ENCODE measurements at places on chromosomes 11 and 22.

DNA sequence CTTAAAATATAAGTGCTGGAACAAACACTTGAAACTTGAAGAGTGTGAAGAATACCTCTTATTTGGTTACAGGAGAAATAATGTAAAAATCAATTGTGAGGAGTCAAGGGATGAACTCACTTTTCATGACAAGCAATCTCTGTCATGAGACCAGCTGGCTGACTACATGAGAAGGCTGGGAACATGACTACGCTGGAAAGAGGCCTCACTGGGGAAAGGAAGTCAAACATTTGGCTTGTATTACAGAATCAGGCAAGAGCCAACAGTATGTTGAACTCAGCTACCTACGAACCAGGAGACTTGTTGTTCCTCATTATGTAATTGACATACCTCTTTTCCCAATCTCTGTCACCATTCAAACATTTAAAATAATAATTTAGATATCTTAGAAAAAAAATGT is 14.4 kb downstream of the DCDC1 start:
- DNase-seq = no peak

DNA sequence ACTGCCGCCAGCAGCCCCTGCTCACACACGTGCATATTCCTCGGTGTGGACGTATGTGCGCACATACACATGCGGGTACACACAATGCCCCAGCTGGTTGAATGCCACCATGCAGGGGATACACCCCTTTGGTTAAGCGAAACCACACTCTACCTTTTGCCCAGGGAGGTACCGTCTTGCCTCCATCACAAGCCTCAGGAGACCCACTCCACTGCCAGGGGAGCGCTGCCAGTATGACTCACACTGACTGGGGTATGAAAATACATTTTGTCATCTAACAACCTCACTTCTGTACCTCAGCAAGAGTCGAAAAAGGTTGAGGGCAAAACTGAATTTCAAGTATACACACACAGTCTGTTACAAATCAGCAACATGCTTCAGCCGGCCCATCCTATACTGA is 39.4 kb downstream of the TMEM45B start:
- DNase-seq = no peak

- DNase-seq = no peak
Measured at GRCh38 chr22:48748113-48748859, 1079.4 kb downstream of the BRD1 start.

DNA sequence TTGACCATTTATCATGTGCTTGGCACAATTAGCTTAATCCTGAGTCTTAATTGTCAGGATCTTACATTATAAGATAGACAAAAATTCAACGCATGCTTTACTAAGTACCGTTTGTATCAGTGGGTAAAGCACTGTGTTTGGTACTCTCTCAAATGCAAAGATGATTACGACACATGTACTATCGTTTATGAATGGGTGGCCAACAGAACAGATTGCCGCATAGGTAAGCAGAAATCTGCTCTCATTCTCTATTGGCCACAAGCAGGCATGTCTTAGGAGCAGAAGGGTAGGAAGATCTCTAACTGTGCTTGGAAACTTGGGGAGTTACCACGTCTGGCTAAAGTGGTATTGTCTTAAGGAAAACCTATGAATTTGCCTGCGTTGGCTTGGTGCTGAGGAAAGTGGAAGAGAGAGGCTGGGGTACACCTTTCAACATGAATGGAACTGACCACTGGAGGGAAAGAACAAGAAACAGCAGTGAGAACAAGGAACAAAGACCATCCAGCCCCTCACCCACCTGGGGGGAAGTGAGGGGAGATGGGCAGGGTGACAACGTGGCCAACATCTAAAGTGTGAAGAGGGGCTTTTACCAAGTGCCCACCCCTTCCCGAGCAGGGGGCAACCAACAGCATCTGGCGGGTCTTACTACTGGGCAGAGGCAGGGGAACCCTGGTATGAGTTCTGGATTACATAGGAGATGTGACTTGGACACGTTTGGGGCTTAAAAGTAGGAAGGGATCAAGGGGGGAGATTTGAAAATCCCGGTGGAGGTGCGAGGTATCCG is 1.0 kb upstream of the TUBA8 start:
- DNase-seq = no peak

- no peak for DNase-seq
Measured at GRCh38 chr11:130128626-130129025, 31.0 kb upstream of the ST14 start.

DNA sequence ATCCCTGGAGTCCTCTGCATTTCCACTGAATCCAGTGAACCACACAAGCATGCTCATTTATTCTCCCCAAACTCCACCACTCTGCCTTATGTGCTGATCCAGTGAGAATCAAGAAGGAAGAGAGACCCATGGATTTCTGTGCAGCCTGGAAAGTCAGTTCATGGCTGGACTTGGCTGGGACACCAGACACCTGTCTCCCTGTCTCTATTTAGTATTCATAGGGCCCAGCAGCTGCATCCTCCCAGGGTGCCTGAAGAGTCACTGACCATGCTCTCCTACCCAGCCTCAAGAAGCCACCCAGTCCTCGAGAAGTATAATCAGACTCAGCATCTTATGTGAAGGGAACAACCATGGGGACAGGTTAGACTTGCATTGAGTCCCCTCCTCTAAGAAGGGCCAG is 83.2 kb downstream of the ZNF280B start:
- no peak for DNase-seq

- no peak for DNase-seq
Measured at GRCh38 chr11:123268156-123268555, 73.1 kb upstream of the CLMP start.

GRCh38 chr22:37533995-37534394 is 14.8 kb upstream of the CARD10 start:
- no peak for DNase-seq

GRCh38 chr11:112308651-112309050 is 48.0 kb upstream of the PLET1 start:
- DNase-seq = no peak

- DNase-seq = no peak
Measured at GRCh38 chr11:1041471-1041870, 5.0 kb upstream of the MUC6 start.

GRCh38 chr11:68942751-68943271 is 38.0 kb downstream of the MRGPRD start:
- no peak for DNase-seq

DNA sequence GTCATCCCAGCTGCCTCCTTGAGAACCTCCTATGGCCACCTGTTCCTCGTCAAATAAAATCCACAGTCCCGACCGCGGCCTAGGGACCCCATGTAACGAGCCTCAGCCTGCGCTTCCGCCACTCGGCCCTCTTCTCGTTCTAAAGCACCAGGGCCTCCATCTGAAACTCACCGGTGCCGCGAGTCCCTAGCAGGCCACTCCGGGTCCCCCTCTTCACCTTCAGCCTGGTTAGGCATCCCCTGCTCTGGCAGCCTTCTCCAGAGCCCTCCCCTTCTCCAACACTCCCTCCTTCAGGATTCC is 2.4 kb upstream of the SSTR3 start:
- DNase-seq = no peak

DNA sequence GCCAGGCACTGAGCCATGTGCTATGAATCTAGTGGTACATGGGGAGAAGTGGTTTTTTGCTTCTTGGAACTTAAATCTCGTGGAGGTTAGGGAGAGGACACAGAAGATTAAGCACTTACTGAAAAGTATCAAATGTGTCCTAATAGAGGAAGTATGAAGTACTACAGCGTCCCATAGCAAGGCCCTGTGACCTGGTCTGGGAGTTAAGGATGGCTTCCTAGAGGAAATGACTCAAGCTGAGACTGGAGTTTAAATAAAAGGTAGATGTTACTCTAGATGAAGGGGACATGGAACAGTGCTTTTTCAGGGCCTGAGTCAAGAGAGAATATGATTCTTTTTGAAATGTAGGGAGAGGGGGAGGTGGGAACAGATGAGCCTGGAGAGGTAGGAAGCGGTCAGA is 202.9 kb downstream of the GRIK4 start:
- no peak for DNase-seq

- DNase-seq = no peak
Measured at GRCh38 chr11:10694486-10695239, 1.1 kb upstream of the IRAG1 start.

DNA sequence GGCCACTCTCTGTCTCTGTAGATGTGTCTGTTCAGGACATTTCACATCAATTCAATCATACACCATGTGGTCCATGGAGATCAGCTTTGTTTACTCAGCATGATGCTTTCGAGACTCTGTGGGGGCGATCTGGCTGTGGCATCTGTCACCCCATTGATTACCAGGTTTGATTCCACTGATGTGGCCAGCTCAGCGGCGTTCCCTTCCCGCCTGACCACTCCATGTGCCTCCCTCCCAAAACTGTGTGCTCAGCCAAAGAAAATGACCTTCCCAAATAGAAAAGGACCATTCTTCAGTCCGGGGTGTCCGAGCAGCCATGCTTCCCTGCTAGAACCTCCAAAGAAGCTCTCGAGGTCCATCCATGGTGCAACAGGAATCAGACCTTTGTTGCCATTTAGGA is 89.1 kb downstream of the BRD1 start:
- no peak for DNase-seq

DNA sequence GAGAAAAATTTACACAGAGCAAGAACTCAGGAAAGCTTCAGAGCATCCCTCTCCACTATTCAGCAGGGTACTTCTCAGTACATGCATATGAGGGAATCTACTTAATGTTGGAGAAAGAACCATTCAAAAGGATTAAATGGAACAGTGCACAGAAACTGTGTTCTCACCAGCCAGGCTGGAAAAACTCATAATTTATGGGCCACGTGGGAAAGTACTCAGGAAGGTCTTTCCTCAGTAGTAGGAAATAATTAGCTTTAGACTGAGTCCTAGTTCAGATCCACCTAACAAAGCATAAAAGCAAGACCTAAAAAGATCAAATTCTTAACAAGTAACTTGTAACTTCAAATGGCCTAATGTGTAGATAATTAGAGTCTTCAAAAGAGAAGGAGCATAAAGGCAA is 134.0 kb downstream of the FAM76B start:
- no peak for DNase-seq

- DNase-seq = no peak
Measured at GRCh38 chr11:11435635-11436034, 82.6 kb upstream of the CSNK2A3 start.

DNA sequence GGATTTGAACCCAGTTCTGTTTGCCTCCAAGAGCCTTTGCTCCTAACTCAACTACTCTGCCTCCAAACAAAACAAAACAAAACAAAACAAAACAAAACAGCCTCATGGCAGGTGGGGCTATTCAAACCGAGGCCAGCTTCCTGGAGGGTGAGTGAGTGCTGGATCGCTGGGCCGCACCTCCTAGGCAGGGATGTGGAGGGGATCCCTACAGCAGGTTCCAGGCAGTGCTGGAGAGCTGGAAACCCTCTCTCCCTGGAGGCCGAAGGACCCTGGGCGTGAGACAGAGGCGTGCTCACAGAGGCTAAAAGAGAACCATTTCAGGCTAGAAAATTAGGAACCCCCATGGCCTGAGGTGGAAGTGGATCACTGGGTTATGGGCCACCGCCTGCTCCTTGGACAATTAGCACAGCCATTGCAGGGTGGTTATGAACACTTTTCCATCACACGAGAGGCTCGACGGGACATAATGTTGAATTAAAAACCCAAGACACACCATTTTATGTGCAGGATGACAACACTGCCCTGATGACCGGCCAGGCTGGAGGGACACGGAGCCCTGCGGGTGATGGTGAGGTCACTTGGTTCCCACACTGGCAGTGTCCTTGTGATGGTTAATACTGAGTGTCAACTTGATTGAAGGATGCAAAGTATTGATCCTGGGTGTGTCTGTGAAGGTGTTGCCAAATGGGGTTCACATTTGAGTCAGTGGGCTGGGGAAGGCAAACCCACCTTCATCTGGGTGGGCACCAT is 35.2 kb downstream of the SHISAL1 start:
- DNase-seq = no peak

- DNase-seq = no peak
Measured at GRCh38 chr22:49353235-49353634, 474.4 kb downstream of the BRD1 start.

DNA sequence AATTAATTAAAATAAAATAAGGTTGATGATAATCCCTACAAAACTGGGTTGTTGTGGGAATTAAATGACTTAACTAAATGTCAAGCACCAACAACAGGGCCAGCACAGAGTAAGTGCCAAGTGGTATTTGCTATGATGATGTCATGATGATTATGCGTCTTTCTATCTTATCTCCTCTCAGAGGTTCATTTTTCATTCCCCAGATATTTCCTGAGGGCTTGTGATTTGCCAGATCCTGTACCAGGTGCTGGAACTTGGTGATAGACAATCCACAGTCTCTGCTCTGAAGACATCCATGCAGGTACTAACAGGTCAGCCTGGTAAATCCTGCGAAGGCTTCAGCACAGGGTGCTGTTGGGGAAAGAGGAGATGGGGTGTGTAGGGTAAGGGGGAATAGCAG is 8.1 kb upstream of the MYH9 start:
- DNase-seq = no peak

DNA sequence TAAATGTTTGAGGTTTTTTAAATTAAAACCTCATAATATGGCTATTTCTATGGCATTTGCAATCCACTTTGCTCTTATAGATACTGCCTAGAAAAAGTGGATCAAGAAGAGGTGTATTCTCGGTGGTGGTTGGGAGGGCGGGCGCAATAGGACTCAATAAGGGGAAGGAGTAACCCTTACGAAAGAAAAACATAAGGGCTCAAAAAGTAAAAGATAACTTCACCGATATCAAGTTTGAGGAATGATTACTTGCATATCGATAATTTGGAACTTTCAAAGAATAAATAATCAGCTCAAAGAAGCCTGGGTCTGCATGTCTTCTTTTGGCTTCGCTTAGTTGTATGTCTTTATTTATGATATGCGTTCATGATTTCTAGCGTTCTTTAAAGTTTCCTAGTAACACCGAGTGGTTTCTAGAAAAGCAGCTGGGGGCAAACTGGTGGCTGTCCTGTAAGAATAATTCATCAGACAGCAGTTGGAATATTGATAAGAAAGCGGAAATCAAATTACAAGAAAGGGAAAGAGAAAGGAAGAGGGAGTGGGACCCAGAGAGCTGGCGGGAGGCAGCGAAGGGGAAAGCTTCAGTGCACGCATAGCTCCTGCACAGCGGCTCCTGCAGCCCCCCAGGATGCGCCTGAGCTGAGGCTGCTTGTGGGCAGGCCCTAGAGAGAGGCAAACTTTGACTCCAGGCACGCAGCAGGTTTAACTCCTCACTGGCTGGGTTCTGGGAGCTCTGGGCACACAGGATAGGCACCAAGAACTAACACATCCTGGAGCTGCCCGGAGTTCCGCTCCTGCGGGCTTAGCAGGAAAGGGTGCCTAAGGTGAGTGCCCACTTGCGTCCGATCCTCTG is 9.1 kb upstream of the FLI1 start:
- DNase-seq = no peak

DNA sequence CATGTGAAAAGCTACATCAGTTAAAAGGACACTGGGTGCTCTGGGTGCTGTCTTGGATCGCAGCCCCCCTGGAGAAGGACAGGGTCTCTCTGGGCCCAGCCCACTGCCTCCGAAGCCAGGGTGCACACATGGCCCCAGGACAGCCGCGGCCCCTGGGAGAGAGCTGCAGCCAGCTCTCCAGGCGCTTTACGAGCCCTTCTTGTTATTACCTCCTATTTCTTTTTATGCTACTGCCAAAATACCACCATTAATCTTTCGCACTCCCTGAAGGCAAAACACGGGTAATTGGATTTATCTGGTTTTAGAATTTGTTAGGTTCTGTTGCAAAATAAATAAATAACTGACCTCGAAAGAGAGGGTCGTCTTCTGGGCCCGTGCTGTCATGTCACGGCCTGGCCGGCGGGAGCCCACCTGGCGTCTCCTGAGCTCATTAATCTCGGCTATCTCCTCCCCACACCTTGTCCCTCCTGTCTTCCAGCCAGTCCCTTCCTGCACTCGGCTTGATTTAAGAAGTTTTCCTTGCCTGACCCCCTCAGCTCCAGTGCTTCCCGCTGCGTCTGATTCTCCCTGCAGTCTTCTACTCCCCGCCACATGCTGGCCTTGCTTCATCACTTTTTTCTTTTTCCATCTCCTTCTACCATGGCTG is 611.7 kb downstream of the OPCML start:
- no peak for DNase-seq

Measured in HS-27A (cell line).